Calu3 (cell line): ENCODE measurements at places on chromosomes 7 and 10. TPM values are rescaled to one million over a fixed set of nuclear protein-coding genes. Genes with fewer than 3 reads are reported as not detected.
A peak's percentile ranks its signal among the peaks of the same experiment; 100 is the strongest.

SAP25 gene
- total RNA-seq, result 3.1 and 3.2 TPM in 2 replicates

GCK gene
- not detected in 2 replicates for total RNA-seq

VWDE gene
- 20.2 and 21.3 TPM in 2 replicates for total RNA-seq

SMIM30 gene
- 35.9 and 42.2 TPM in 2 replicates for total RNA-seq

JAKMIP3 gene
- total RNA-seq, result 0.05 TPM in 2 replicates

EGR2 gene
- 0.68 and 1.1 TPM in 2 replicates for total RNA-seq

OR2A2 gene
- not detected in 2 replicates for total RNA-seq

DNA sequence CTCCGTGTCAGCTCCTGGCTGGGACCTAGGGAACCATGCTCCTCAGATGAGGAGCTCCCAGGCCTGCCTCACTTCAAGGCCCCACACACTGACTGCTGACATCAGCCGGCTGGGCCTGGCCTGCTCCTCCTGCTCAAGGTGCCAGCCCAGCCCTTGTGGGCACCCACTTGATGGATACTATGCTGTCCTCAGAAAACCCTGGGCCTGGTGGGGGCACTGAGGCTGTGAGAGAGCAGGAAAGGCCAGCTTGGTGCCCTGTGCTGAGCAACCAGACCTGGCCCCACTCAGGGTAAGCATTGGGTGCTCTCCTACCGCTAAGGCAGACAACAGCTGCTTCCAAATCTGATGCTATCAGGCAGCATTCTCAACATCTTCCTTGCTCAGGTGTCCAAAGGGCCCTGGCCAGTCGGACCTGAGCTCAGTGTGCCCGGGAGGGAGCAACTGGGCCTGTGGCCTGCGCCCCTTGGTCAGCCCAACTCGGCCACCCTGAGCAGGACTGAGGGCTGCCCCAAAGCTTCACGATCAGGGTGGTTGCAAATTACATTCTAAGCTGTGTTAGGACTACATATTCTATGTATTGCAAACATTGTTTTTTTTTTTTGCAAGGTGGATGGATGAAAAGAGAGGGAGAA, 21.9 kb upstream of the ANTXRL start:
- no peak for DNase-seq

GRCh38 chr7:122199171-122199570, 55.1 kb upstream of the AASS start:
- DNase-seq, result peak; percentile 2

- DNase-seq, result no peak
Measured at GRCh38 chr7:44324204-44324480, 1.3 kb downstream of the CAMK2B start.

DNA sequence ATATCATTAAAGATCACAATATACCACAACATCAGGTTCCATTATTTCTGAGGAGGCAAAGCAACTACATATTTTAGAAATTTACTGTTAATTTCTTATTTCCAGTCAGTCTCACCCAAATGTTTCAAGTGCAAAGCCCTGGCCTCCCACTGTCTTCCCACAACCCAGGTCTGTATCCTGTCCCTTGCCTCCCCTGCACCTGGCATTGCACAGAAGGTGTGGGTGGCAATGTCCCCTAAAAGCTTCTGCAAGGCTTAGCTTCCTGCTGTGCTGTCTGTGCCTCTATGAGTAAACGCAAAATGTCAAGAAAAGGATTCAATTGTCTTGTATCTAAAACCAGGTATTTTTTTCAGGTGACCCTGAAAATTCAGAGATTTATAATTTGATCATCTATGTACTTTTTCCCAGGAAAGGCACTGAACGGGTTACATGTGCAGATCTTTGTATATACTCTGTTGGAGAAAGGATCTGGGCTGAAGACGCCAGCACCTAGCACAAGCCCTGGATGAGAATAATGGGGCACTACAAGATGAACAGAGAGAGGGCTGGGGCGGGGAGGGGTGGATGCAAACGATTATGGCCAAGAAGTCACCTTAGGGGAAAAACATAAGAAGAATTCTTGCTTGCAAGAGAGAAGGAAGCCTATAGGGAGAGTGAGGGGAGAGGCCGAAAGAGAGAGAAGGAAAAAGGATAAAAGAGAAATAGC, 3.1 kb upstream of the ANTXRL start:
- DNase-seq, result no peak

DNA sequence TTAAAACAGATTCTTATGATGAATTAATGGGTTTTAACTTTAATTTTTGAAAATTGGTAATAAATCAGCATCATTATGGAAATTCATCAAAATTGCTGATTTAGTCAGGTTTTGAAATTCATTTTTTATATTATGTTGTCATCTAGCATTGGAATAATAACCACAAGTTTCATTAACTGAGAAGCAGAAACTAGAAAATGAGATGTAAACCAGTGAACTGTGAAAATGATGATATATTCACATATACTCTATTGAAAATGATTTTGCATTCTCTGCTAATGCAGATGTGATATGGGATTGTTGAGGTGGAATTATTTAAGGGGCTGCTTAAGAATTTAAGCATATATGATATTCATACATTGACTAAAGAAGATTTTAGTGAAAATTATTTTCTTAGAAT, 316.1 kb upstream of the FZD1 start:
- no peak for DNase-seq

- no peak for DNase-seq
Measured at GRCh38 chr10:98404571-98405359, 10.2 kb downstream of the PYROXD2 start.

DNA sequence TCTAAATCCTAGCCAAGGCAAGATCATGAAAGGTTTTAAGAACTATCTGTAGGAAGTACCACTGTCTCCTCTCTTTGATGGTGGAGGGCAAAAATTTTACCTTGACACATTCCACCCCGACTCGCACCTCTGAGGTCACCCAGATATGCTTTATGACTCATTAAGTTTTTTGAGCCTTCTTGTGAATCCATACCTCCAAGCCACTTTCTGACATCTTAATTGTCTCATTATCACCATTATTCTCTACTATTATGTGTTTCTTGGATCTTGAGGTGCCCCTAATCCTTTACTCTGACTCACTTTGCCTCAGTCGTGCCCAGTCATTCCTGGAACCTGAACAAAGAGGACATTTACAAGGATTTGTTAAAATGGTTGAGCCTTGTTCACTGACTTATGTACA, 146.6 kb downstream of the RAPGEF5 start:
- no peak for DNase-seq

GRCh38 chr7:158655931-158656441, 48.6 kb downstream of the NCAPG2 start:
- no peak for DNase-seq

GRCh38 chr7:75696263-75697037, 42.3 kb downstream of the HIP1 start:
- DNase-seq, result no peak

GRCh38 chr7:82230811-82231581, 212.6 kb downstream of the CACNA2D1 start:
- no peak for DNase-seq

DNA sequence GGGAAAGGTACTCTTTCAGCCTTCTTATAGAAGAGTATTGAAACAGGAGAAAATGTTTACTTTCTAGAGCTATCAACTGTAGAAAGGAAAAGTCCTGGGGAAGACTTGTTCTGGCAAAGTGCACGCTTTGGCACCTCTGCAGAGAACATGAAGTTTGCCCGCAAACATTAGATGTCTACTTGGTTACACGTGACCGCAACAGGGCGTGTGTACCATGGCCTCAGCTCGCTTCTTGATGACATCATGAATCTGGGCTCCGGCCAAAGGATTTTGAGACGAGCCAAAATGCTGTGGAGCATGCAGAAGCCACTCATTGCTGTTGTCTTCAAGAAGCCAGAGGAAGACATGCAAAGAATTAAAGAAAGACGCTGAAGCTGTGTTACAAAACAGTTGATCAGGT, 8.6 kb upstream of the TAS2R60 start:
- peak; percentile 49 for DNase-seq

DNA sequence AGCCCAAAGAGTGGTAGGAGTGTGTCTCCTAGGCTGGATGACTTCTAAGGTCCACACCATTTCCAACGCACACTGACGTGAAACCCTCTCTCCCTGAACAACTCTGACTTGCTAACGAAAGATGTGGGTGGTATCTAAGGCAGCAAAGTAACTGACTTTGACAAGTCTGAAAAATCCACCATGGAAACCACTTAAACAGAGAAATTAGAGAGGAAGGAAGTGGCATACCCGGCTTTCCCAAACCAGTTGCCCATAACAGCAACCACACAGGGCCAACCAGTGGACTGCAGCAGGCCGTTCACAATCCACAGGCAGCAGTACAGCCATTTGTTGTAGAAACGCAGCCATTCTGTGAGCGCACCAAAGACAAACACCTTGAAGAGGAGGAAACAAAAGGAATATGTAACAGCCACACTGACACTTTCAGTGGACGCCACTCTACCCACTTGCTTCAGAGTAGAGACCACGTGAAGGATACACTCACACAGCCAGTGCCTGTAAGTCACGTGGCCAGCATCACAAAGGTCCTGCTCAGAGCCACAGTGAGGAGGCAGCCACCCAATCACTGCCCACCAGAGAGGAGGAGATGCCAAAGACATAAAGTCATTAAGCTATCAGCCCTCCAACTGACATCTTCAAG, 39.8 kb downstream of the SLC37A3 start:
- no peak for DNase-seq

GRCh38 chr10:11242443-11243387, 225.0 kb downstream of the CELF2 start:
- DNase-seq, result no peak

GRCh38 chr10:57775250-57775649, 492.4 kb downstream of the IPMK start:
- DNase-seq, result no peak

DNA sequence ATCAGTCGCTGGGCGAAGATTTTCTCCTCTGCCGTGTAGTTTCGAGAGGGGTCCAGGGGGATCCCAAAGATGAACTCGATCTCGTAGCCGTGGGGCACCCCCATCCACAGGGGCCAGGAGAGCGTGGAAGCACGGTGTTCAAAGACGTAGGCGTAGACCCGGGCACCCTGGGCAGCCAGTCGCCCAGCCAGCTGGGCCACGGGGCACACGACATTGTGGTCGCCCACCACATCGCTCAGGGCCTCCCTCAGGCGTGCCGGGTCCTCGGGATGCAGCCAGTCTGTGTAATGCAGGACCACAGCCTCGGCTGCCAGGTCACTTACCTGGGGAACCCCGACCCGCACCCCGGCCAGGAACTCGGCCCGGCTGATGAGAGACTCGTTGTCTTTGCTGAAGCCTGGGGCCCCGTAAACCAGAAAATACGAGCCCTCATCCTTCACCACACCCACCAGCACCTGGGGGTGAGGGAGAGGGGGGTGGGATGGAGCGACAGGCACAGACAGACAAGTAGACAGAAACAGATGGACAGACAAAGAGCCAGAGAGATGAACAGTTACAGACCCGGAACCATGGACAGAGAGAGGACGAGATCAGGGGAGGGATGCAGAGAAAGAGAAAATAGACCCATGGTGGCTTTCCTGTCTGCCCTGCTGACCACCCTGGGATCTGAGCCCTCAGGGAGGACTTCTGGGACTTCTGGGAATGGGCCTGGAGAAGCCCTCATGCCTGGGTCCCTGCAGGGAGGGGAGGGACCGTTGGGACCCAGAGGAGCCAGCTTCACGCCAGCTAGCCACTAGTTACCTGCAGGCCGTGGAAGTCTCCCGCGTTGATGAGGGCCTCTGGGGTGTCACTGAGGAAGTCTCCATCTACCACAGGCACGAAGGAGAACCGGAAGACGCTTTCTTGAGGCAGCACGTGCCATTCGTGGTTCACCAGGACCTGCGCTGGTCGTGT, 3.0 kb downstream of the ACHE start:
- DNase-seq, result no peak

DNA sequence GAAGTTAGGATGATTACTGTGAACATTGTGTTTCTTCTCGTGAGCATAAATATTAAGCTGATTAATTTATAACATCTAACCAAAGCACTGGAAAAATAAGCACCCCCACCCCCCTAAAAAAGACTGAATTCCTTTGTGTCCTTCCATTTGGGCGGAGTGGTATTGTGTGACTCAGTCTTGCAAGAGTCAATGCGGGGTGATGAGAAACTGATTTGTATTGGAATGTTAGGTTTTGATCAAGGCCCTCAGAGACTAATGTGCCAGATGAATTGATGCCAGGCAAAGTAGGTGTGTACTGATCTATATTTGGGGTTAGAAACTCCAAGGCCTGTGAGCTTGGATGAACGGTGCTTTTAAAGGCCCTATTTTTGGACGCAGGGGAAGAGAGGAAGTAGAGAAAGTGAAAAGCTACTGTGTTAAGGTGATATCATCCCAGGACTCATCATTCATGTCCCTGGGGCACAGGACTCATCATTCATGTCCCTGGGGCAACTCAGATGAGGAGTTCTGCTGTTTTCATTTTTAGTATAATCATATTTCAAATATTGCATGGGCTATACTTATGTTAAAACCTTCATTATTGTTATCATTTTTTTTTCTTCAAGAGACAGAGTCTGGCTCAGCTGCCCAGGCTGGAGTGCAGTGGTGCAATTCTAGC, 61.3 kb upstream of the PTN start:
- no peak for DNase-seq

DNA sequence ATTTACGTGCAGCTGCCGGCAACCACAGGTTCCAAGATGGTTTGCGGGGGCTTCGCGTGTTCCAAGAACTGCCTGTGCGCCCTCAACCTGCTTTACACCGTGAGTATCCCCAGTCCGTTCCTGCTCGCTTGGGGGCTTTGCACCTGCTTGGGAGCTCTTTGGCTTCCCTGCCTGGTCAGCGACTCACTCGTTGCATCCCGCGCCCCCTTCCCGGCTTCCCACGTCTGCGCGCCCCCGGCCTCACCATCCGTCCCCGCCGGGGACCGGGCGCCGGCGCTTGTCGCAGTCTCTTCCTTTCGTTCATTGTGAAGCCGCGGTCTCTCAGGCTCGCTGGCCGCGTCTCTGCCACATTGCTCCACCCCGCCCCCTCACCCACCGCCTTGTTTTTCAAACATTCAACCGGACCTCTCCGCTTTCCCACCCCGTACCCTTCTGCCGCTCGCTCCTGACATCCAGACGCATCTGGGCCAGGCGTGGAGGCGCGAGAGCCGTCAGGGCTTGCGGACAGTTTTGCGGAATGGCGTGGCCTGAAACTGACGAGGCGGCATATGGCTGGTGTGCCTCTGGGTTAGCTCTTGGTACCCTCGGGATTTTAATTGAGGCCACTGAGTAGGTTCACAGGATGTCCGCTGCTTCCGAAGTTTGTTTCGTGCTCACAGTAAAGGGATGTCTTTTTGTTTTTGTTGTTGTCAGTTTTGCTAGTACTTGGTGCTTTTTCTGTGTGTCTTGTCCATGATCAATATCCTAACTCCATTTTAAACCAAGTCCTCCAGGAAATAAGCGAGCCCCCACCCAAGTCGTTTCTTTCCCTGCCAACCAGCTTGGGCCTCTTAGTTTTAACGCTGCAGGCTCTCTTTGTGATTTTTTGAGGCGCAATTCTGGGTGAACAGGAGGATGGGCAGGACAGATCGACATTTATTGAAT, 639 bp downstream of the TSPAN13 start:
- peak; percentile 71 for DNase-seq
